Fibroblast of skin of back (primary cell): ENCODE measurements at places on chromosomes 7 and 10.
A peak's percentile ranks its signal among the peaks of the same experiment; 100 is the strongest.

GRCh38 chr10:13140627-13141190 lies 20.6 kb upstream of the MCM10 start:
- no peak for DNase-seq

DNA sequence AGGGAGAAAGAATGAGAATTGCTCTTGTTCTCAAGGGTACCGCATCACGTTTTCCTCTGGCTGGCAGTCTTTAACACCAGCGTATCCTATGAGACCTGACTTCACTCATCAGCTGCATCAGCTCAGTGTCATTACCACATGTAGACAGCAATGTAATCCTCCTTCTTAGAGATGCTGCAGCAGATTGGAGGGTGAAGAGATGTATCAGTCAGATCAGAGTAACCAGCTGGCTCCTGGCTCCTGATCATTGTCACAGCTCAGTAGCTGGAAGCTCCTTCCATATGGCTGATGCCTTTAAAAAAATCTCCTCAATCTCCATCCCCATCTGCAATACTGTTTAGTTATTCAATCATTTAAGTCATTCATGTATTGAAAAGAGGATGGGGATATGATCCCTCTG lies 39.7 kb upstream of the EPHB6 start:
- DNase-seq, result no peak

DNA sequence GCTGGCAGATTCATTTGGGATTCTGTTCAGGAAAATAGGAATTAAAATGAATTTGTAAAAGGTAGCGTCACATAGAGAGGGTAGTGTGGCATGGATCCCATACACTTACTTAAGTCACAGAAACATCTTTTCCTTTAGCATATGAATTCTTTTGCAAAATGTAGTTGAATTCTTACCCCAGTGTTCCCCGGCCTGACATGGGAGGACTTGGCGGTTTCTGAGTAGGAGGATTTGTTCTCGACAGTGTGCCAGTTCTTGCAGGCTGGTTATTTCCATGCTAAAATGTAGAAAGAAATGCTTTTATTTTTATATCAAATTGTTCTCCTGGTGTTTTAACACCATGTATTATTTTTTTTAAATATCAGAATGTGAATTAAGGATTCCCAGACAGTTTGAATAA lies 72.6 kb downstream of the PDSS1 start:
- DNase-seq, result no peak

GRCh38 chr7:135757719-135758411 lies 9.3 kb upstream of the FAM180A start:
- peak; percentile 84 for DNase-seq

DNA sequence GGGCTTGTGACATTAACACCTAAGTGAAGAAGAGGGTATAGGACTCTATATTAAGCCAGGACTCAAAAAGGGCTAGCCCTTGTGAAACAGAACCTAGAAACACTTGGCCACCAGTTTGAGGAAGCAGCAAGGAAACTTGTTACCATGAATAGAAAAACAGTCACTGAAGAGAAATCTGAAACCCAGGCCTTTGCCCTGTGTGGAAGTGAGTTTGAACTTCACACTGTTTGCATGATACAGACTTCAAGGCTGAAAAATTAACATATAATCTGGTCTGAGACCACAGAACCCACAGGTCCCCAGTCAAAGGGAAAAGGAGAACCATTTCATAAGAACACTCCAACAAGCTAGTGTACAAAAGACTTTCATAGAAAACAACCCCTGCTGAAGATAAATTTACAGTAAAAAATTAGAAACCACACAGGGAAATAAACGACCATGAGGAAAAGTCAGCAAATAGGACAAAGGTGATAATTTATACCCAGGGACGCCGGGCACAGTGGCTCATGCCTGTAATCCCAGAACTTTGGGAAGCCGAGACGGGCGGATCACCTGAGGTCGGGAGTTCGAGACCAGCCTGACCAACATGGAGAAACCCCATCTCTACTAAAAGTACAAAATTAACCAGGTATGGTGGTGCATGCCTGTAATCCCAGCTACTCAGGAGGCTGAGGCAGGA lies 76.1 kb downstream of the SKIDA1 start:
- no peak for DNase-seq

DNA sequence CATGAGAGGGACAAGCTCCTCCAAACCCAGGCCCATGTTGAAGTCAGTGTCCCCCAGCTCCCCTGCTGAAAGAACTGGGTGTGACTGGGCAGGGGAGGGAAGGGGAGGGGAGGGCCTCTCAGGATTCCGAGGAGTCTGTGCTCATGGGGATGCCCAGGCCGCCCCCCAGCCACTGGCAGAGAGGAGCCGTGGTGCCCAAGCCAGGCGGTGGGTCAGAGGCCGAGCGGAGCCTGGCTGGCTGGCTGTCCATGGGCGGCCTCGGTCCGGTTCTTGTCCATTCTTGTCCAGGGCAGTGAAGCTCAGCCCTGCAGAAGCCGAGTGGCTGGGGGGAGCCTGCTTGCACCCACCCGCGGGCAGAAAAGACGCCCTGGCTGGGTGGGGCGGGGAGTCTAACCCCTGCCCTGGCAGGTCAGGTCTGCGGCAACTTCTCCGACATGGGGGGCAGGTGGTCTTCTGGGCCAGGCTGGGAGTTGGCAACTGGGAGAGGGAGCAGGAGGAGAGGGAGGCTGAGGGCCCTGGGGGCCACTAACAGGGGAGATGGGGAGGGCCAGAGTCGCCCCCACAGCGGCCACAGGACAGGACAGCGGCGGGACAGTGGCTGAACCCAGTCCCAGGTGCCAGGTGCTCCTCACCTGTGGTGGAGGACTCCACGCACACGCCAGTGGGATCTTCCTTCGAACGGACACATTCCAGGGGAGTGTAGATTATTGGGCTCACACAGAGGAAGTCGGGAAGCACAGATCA lies 54.1 kb downstream of the FOXL3 start:
- no peak for DNase-seq

DNA sequence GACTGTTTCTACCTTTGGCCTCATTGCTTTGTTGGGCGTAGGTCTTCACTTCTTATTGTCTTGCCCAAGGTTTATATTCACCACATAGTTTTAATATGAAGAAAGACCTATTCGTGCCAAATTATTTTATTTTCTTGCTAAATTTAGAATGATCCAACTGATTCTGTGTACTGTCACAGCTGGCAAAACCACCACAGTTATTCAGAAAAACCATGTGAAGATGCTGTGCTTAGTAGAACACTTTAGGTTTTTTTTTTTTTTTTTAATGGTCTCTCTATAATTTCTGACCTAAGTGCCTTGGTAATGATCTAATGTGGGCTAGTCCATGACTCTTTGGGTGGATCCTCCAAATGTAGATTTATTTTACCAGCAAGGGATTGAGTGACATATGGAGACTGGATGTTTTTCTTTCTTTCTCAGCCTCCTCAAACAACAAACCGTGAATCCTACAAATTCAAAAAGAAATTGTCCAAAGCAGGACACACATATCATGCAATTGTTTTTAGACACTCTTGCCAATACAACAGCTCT lies 243.8 kb downstream of the DYNC1I1 start:
- peak; percentile 10 for DNase-seq

DNA sequence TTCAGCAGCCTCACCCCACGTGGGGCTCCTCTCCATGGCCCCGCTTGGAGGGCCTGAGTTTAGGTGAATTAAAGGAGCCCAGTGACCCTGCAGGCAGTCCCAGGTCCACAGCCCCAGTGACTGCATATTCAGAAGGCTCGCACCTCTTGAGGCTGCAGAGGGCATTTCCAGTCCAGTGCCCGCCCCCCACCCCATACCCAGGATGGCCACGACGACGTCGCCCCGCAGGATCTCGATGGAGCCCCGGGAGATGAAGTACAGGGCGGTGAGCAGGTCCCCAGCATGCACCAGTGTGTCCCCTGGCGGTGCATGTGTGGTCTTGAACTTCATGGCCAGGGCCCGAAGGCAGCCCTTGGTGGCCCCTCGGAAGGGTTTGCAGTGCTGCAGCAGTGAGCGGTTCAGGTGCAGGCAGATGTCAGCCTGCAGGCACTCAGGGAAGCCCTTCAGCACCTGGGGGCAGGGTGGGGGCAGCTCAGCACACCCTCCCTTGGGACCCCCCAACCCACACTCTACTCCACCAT lies 28.1 kb downstream of the KCNH2 start:
- no peak for DNase-seq

DNA sequence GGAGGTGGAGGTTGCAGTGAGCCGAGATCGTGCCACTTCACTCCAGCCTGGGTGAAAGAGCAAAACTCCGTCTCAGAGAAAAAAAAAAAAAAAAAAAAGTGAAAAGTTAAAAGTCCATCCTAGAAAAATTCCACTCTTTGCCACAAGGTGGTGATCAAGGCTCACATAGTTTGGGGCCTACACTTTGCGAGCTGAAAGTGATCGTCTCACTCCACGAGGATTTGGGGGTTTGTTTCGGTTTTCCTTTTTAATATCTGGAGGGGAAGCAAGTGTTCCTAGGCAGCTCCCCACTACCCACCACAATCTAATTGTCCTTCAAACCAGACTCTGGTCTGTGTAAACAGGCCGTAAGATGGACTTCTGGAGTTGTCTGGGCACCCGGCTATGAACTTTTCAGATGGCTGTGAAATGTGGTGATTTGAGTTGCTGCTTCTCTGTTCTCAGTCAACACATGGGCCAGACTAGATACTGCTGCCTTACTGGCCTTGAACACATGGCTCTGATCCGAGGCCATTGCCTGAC lies 27.1 kb downstream of the PRLHR start:
- peak; percentile 61 for DNase-seq

DNA sequence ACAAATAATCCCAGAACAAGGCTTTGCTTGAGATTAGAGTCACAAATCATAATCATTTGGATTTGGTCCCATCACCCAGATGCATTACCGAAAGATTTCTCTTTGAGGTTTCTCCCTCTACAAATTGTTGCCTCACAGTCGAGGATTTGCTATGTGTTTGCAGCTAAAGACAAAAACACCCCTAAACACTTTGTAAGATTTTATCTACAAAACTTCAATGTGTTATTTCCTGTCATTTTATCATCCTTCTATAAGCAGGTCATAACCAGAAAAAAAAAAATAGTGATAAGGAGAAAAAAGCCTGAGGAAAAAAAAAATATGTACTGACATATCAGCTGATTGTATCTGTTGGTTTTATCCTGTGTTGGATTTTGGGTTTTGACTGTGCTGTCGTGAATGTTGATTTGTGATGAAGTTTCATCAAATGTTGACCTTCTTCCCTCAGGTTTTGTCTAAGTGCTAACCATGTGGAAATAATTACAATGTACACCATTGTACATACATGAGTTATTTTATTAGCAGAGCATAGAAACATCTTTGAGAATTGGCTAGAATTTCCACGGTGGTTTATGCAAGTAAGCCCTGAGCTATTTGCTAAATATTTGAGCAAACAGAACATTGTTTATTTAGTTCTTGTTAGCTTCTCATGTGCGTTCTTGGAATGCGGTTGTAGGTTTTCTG lies 274.4 kb downstream of the NEBL start:
- DNase-seq, result peak; percentile 81

DNA sequence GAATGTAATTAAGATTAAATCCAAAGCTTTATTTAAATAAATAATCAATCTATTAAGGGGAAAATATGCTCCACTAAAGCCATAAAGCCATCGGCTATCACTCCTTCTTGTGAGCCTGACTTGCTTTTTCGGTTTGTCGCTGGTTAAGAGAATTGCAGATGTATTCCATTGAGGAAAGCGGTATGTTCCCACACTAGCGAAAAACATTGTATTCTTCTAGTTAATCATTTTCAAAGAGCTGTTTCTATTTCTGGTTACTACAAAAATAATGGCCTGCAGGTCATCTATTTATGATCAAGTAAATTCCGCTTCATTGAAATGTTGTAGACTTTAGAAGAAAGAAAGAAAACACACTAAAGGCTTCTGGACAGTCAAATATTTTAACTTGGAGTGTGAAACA lies 173.4 kb downstream of the CACNB2 start:
- no peak for DNase-seq

DNA sequence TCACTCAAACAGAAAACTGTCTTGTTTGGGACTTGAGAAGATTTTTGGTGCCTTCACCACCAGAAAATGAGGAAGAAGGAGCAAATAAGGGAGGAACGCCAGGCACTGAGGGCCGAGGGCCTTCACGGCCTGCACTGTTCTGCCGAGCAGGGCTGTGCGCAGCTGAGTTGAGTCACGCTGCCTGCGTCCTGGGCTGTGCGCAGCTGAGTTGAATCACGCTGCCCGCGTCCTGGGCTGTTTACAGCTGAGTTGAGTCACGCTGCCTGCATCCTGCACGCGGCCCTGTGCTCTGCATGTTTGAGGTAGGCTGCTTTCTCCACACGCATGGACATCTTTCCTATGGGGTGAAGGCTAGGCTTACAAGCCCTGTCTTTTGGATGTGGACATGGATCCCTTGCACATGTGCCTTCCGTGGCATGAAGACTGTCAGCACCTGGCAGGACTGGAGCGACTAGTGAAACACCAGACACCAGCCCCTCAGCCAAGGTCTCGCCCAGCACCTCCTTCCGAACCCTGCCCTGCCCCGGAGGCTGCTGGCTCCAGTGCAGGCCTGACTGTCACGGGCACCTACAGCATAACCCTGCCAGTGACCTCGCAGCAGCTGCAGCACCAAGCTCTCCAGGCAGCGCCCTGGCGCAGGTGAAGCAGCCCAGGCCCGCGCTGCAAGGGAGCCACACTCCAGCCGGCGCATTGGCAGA lies 96.7 kb downstream of the HTR5A start:
- DNase-seq, result peak; percentile 84

- no peak for DNase-seq
Observed at GRCh38 chr7:67955061-67955460, 958.4 kb downstream of the TYW1 start.

DNA sequence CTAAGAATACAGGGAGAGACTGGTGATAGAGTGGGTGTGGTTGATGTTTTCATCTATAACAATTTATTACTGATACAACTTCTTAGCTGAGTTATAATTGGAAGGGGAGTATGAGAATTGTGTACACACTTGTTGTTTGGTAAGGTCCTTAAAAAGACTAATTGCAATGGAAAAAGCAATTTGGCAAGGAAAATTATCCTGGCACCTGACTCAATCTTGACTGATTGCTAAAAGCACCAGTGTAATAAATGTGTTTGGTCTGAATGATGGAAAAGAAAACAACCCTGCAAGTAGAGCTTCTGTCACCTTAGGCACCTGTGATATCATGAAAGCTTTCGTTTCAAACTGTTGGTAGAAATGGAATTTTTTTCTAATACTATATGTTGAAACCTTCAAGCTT lies 6.7 kb upstream of the GSDME start:
- DNase-seq, result no peak

DNA sequence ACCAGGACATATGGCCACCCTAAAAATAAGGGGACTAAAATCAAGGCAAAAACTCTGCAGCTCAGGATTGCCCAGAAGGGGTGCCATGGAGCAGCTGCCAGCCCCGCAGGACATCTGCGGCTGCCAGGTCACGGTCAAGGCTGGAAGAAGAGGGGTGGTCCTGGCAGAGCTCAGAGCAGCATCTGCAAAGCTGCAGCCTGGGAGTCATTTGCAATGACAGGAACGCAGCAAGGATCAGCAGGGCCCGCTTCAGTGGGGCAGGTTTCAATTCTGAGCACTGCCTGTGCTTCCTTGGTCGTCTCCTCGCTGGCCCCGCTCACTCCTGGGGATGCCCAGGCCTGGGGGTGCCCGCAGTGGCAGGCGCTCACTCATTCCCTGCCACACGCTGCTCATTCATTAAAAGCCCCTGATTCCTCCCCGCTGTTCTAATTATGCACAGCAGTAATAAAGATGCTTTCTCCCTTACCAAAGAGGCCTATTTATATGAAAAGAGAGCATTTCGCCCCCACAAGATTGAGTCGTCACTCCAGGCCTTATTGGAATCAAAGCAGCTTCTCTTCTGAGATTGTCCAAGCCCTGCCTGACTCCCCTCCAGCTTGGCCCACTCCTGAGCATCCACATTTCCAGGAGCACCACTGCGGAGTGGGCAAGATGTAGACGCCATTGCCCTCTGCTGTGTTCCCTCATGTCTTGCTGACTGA lies 4.6 kb downstream of the HSPA12A start:
- no peak for DNase-seq
